LHCN-M2 (cell line): ENCODE measurements at places on chromosomes 5 and 9.
A peak's percentile ranks its signal among the peaks of the same experiment; 100 is the strongest.

GRCh38 chr5:35745660-35746059, 111.0 kb upstream of the IL7R start:
- no peak for DNase-seq

DNA sequence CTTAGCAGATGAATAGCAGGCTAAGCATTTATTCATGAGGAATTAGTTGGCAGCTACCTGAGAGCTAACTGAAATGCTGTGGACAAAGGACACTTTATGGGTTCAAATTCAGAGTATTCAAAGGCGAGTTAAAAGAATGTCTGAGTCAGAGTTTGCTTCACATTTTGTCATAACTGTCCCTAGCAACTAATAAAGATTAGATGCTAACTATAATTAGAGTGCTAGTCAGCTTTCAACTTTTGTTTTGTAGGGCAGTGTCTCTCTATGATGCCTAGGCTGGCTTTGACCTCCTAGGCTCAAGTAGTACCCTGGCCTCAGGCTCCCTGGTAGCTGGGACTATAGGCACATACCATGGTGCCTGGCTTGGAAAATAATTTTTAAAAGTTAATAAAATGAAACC, 4.6 kb downstream of the SMC5 start:
- peak; percentile 41 for DNase-seq

GRCh38 chr5:107500840-107501239, 169.9 kb downstream of the EFNA5 start:
- DNase-seq, result no peak

- DNase-seq, result no peak
These were observed 246.1 kb downstream of the FANCC start for GRCh38 chr9:95071450-95071849.

DNA sequence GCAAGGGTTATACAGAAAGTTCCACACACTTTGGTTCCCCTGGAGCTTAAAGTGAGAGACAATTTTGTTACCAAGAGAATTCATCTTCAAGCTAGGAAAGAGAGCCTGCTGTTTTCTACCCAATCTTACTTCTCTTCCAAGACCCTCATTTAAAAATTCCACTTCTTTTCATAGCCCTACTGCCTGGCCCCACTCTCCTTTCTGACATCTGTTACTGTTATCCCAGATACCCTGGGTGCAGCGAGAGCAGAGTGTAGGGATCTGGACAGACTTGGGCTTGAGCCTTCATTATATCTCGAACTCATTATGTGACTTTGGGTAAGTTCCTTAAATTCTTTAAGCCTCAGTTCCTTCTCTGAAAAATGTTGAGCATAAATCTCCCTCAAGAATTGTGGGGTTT, 263.1 kb downstream of the ASTN2 start:
- DNase-seq, result no peak

DNA sequence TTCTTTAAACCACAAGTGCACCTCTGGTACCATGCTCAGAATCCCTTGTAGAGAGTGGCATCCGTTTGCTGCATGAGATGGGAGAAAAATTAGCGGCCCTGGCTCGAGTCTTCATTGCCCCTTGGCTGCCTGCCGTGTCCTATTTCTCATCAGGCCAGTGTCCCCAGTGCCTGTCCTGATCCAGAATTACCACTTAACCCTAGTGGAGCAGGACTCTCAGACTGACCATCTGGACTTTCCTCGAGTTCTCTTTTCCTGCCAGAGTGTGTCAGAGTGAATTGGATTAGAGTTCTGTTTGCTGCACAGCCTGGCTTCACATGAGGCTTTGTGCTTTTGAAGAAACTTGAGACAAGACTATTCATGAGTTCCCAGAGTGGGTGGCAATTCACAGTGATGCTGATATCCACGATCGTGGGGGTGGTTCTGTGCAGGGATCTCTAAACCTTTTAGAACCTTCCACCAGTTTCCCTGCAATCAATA, 92.6 kb downstream of the C9orf152 start:
- peak; percentile 56 for DNase-seq

GRCh38 chr9:76338418-76338817, 55.8 kb downstream of the RFK start:
- no peak for DNase-seq

- DNase-seq, result peak; percentile 48
These were observed 32.0 kb upstream of the ADAM19 start for GRCh38 chr5:157607371-157608161.

GRCh38 chr5:69432412-69433206, 17.7 kb downstream of the MARVELD2 start:
- no peak for DNase-seq

DNA sequence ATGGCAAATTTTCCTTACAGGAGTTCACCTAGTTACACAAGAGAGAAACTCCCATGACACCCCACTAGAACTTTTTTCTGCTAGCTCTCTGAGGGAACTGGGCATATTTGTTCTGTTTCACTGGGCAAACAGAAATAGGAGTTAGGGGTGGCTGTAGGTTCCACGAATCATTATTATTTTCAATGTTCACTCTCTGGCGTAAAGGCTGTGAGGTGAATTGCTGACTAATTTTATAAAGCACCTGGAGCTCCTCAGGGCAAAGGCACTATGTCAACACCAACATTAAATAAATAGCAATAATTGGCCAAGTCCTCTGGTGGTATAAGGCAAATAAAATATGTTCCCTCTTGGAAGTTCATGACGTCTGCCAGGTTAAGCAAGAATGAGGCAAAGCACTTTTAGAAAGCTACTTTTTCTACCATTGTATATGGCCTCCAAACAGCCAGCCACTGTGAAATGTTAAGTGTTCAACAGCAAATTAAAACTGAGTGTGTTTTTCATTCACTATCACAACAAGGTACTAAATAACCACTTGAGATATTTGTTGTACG, 344.6 kb downstream of the PDE4D start:
- DNase-seq, result no peak

GRCh38 chr5:19767987-19768386, 220.0 kb downstream of the CDH18 start:
- no peak for DNase-seq

GRCh38 chr5:15065091-15065490, 193.5 kb upstream of the ANKH start:
- no peak for DNase-seq

DNA sequence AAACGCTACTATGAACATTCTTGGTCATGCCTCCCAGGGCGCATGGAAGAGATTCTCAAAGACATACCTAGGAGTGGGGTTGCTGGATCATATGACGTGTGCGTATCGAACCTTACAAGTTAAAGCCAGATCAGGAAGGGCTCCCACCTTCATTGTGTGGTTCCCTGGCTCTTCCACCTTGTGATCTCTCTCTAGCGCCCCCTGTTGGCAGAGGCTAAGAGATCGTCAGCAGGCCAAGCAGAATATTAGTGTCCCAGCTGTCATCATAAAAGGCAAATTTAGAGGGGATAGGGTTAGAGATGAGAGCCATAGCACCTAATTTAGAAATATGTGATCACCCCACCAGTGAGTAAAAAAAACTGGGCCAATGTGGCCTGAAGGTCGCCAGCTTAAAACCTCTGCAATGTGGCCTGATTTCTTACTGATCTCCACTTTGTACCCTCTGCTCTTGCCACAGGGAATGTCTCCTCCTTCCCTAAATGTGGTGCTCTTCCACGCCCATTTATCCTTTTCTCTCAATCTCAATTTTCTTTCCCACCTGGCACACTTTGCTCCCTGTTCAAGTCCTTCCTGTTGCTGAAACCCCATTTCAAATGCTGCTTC, 91.7 kb upstream of the SHB start:
- peak; percentile 50 for DNase-seq

DNA sequence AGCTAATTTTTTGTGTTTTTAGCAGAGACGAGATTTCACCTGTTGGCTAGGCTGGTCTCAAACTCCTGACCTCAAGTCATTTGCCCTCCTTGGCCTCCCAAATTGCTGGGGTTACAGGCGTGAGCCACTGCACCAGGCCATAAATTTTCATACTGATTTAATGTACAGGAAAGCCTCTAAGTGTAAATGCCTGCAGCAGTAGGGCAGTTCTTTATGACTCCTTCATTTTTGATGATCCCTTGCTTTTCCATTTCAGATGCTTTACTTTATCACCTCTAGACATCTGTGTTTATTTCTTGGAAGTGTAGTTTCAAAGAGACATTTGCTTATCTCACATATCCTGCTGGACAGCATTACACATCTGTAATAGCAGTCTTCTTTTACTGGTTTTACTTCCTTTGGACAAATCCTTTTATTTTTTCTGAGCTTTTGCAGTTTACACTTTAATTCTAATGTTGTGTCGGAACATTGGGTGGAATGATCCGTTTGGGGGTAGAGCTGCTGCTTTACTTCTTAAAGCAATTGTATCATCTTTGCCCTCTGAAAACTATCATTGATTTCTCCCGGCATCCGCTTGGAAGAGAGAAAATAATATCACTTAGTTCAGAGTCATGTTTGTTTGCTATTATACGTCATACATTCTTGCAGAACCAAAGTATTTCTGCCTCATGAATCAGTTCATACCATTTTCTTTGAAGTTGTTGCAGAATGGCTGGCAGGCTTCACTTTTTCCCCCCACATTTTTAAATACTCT, 36.0 kb downstream of the SCGB3A1 start:
- no peak for DNase-seq
